Uterus (tissue), 4 donors: ENCODE measurements at places on chromosomes 3 and 15. TPM values are rescaled to one million over a fixed set of nuclear protein-coding genes. Genes with fewer than 3 reads are reported as not detected.

Gene SNTN
- total RNA-seq = not detected

Gene STRA6
- 0.26 TPM for total RNA-seq

Gene ZBTB38
- 152 TPM for total RNA-seq

Gene AMOTL2
- 87.5 TPM for total RNA-seq

Gene GALNT15
- 6.6 TPM for total RNA-seq

Gene GPR176
- 8.6 TPM for total RNA-seq

Gene GRK7
- not detected for total RNA-seq

Gene PCBP4
- 261 TPM for total RNA-seq

Gene VIPR1
- 0.26 TPM for total RNA-seq

Gene SIDT1
- total RNA-seq = 1.8 TPM

Gene IL16
- total RNA-seq = 16.6 TPM

Gene COPB2
- 65.8 TPM for total RNA-seq

Gene ARPP21
- total RNA-seq = not detected

Gene EPHA3
- 5.6 TPM for total RNA-seq

Gene EIF2A
- total RNA-seq = 266 TPM

Gene ZIC1
- total RNA-seq = not detected

Gene MESD
- total RNA-seq = 27.1 TPM

Gene DNASE1L3
- 0.77 TPM for total RNA-seq

Gene SLC12A1
- total RNA-seq = not detected

Gene CNTN4
- 2.6 TPM for total RNA-seq
